ENCODE measurements at places on chromosomes 1 and 21. TPM values are rescaled to one million over a fixed set of nuclear protein-coding genes. Genes with fewer than 3 reads are reported as not detected.

- no peak for DNase-seq
Measured at GRCh38 chr21:37574316-37574715, 207.7 kb downstream of the DYRK1A start.

DNA sequence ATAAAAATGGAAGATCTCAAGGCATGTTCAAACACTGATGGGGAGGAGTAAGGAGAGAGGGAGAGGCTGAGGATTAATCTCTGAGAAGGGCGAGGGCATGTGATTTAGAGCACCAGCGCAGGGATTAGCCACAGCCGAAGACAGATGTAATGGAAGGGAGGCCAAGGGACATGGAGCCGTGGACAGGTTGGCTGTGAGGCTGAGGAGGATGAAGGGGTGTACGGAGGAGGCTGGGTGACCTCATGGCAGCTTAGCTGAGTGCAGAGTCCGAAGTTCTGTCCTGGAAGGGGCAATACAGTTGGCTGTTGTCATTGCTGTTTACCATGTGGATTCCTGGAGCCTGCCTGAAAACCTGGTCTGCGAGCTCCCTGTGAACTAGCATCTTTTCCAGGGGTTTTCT, 342.8 kb downstream of the RPS6KC1 start:
- no peak for DNase-seq

DNA sequence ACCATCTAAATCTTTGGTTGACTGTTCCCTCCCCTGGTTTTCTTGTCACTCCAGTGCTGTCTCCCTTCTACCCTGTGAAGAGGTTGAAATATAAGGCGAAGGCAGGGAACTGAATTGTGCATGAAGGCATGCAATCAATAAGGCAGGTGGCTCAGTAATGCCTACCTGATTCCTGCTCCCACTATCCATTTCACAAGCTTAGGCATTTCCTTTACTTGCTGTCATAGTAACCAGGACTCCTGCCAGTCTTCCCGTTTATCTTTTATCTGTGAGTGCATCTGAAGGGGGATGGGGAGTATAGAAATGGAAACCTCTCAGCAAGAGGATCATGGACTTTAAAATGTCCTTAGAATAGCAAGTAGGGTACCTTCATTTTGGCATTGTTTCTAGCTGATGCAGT, 40.5 kb downstream of the MRPS6 start:
- no peak for DNase-seq

GRCh38 chr1:27455139-27455811, 34.7 kb downstream of the WASF2 start:
- no peak for DNase-seq

GRCh38 chr21:16072737-16073136, 343.0 kb downstream of the USP25 start:
- DNase-seq, result no peak

RXFP4 gene
- polyA plus RNA-seq, result not detected

TCHH gene
- polyA plus RNA-seq, result 0.02 TPM
